ENCODE measurements at places on chromosomes 5 and 9. TPM values are rescaled to one million over a fixed set of nuclear protein-coding genes. Genes with fewer than 3 reads are reported as not detected.

The TMEM171 gene
- 0.42 TPM for total RNA-seq

The ENTPD2 gene
- 13.4 TPM for total RNA-seq

The TRPM3 gene
- 0.22 TPM for total RNA-seq

The TRMO gene
- total RNA-seq, result 10.3 TPM

The LCN15 gene
- total RNA-seq, result not detected

The DNAI1 gene
- total RNA-seq, result not detected

The FAM174A gene
- 15.4 TPM for total RNA-seq

The MUSK gene
- total RNA-seq, result not detected

The MTX3 gene
- total RNA-seq, result 23.9 TPM

The GARIN3 gene
- total RNA-seq, result not detected

The KCNN2 gene
- not detected for total RNA-seq

The EIF4E1B gene
- not detected for total RNA-seq

The NEUROG1 gene
- total RNA-seq, result not detected

The TYRP1 gene
- total RNA-seq, result not detected

The CER1 gene
- total RNA-seq, result not detected

The FREM1 gene
- not detected for total RNA-seq

The LEAP2 gene
- 2.9 TPM for total RNA-seq

The LRRC70 gene
- total RNA-seq, result 0.54 TPM

The GPR151 gene
- total RNA-seq, result not detected

The SH2D3C gene
- not detected for total RNA-seq

The IL7R gene
- total RNA-seq, result 0.44 TPM

The SLC22A4 gene
- 17.5 TPM for total RNA-seq

The SKP2 gene
- total RNA-seq, result 21.7 TPM

The PHF24 gene
- total RNA-seq, result not detected

The BHMT gene
- not detected for total RNA-seq

The IL9 gene
- not detected for total RNA-seq

The EPB41L4A gene
- 12.4 TPM for total RNA-seq

The MAP1B gene
- 56.0 TPM for total RNA-seq

The OLFM1 gene
- total RNA-seq, result not detected

The SPINK7 gene
- not detected for total RNA-seq

The MEIKIN gene
- not detected for total RNA-seq

The PRRX2 gene
- total RNA-seq, result not detected

The FCN2 gene
- total RNA-seq, result not detected

The RASGRF2 gene
- total RNA-seq, result not detected

The RALGDS gene
- 14.2 TPM for total RNA-seq

The EPB41L4B gene
- total RNA-seq, result 20.2 TPM

The IDNK gene
- total RNA-seq, result 19.7 TPM

The HNRNPK gene
- 951 TPM for total RNA-seq

The BHMT2 gene
- not detected for total RNA-seq

The CERCAM gene
- total RNA-seq, result 4.1 TPM

The BAAT gene
- total RNA-seq, result 0.14 TPM

The SIGMAR1 gene
- 82.1 TPM for total RNA-seq

The ACOT12 gene
- not detected for total RNA-seq

The GGTA1 gene
- total RNA-seq, result not detected

The STKLD1 gene
- 1.3 TPM for total RNA-seq

The ZBED3 gene
- total RNA-seq, result 14.8 TPM

The PCA3 gene
- total RNA-seq, result not detected

The GRIA1 gene
- not detected for total RNA-seq

The SLC25A2 gene
- total RNA-seq, result 0.79 TPM

The IFNA21 gene
- not detected for total RNA-seq
